DMS79 treated with DMSO at 0.1 percent for 48 hours (cell line): ENCODE measurements at places on chromosomes 3 and 15.
A peak's percentile ranks its signal among the peaks of the same experiment; 100 is the strongest.

DNA sequence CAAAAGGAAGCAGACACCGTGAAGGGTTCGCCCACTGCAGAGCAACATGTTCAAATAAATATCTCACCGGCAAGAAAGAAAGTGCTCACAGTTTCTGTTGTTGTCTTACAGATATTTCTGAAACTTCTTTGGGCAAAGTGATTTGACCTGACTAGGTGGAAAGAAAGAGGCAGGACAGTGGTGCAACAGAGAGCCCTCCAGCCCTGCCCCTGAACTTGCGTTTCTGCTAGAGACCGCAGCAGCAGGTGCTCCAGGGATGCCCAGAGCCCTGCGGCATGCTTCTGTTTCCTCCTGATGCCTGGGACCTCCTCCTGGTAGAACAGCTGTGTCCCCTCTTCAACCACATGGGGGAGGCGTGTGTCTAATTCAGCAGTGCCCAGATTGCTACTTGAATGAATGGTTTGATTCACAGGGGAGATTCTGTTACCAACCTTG lies 123.4 kb downstream of the ATP10A start:
- DNase-seq: peak; percentile 33

- DNase-seq: no peak
These were observed 83.8 kb upstream of the PPIB start for GRCh38 chr15:64246364-64247189.

DNA sequence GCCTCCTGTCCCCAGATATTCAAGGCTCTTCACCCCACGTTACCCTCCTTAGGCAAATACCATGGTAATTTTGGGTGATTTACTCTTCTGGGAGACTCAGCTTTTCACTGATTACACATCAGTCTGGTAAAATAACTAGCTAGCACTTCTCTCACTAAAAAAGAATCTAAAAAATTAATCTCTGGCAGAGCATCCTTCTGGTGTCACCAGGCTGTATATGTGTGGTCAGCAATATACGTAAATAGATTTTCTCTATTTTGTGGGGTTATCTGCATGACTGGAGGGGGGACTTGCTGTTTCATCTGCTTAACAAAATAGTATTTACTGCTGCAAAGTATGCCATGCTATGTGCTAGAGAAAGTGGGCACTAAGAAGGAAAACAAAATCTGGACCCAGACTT lies 45.1 kb downstream of the LRRC28 start:
- DNase-seq: no peak

DNA sequence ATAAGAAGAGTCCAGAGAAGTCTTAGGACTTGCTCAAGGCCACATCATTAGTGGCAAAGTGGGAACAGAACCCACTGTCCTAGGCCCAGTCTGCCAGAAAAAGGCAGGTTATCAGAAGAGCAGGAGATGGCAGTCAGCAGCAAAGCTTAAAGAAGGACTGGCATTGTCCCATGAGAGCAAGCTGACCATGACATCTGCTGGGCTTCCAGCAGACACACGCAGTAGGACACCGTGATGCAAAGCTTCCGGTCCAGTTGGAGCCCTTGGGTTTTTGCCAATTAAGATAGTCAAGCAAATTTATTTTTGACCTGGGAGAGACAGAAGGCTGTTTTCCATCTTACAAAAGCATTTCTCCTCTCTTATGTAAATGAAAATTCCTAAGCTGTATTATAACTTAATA lies 42.1 kb downstream of the ZBTB38 start:
- no peak for DNase-seq

DNA sequence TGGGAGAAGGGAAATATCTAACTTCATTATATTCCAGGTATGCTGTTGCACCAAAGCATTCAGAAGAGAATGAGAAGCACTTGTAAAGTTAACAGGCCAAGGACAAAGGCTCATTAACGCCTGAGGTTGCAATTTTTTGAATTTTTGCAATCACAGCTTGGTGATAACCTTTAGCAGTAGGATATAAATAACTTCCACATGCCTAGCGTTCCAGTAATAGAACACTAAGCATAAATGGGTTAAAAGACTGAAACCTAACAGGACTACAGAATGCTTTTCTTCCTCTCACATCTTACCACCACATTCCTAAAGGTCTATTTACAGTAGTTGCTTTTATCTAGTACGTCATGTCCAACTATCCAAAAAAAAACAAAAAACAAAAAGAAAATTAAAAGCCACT lies 57.4 kb upstream of the IMPG2 start:
- no peak for DNase-seq

DNA sequence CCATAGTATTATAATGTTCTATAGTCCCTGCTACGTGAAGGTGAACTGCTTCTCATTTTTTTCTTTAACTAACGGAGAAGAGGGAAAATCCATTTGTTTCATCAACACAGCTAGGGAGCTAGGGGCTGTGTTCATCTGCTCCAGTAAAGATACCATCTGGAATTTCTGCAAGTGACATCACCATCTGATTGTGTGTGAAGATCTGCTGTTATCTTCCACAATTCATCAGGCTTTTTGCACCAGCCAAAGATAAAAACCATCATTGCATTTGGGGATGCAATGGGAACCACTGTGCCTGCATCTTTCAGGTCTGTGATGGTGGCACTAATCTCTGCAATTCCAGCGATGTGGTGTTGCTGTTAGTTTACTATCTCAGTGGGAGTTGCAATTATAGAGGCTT lies 35.5 kb upstream of the NOX5 start:
- DNase-seq: no peak

DNA sequence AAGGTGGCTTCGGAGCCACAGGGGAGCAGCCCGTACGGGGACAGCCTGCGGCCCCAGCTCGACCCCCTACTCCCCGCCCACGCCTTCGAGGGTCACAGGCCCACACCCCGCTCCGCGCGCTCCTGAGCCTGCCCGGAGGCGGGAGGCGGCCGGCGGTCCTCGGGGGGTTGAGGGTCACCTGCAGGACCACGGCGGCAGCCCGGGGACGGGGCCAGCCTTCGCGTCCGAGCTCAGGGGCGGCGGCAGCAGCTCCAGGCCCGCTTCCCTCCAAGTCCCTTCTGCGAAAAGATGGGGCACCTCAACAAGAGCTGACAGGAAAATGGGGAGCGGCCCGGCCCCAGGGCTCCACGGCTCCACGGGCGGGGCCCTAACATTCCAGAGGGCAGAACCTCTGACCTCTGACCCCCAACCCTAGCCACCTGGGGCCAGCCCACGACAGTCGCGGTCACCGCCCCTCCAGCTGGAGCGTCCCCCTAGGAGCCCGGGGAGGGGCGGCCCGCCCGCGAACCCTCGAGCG lies 428 bp downstream of the LYSMD4 start:
- DNase-seq: no peak

DNA sequence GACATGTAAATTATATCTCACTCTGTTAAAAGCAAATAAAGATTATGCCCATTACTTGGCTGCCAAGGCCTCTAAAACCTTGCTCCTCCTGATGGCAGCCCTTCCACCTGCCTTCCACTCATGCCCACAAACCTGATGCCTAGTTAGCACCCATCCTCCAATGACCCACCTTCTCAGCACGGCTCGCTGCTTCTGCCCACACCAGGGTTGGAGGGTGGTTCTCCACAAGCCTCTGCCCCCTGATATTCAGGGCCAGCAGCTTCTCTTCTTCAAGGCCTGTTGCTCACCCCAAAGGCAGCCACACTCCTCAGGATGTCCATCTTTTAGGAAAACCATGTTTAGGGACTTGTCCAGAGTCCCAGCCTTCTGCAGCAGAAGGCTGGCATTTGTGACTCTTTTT lies 263.4 kb upstream of the TLE3 start:
- DNase-seq: no peak

DNA sequence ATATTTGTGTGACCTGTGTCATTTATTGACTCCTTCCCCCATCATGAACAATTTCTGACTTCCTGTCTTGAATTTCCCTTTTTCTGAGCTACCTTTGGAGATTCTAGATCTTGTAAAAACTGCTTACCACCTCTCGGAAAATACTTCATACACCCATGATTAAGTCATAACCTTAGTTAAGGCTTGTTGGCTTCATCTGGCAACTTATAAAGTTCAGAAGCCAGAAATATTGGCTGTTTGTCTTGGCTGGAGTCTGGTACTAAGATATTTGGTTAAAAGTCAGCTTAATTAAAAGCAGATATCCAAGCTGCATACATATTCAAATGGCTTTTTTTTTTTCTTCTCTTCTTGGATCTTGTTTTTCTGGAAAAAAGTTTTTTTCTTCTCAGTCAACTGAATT lies 37.3 kb upstream of the B3GALNT1 start:
- no peak for DNase-seq

DNA sequence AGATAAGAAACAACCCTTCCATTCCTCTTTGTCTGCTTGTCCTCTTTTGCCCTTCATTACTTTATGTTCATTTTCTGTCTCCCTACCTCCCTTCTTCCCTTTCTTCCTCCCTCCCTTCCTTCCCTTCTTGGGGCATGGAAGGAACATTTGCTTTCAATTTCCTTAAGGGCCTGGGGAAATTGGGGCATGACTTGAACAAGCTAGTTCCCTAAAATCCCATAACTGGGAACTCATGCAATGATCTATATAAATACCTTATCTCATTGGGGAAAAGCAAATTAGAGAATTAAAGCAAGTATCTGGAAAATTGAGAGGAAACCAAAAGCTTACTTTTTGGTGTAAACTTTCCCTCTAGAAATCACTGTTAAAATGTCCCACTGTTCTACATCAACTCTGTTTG lies 35.7 kb downstream of the BOC start:
- no peak for DNase-seq

DNA sequence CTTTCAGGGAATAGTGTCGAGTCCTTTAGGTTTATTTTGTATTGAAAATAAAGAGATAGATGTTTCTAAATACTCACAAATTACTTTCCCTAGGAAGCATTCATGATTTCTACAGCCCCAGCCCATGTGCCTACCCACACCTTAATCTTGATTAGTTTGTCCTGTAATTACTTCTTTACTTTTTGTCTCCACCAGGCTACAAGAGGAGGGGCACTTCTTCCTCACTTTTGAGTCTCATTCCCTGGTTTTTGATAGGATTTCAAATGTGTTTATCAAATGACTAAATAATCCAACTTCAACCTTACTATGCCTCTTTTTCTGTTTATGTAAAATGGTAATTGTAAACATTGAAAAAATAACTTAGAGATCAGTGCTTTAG lies 1.8 kb downstream of the PXK start:
- DNase-seq: no peak

DNA sequence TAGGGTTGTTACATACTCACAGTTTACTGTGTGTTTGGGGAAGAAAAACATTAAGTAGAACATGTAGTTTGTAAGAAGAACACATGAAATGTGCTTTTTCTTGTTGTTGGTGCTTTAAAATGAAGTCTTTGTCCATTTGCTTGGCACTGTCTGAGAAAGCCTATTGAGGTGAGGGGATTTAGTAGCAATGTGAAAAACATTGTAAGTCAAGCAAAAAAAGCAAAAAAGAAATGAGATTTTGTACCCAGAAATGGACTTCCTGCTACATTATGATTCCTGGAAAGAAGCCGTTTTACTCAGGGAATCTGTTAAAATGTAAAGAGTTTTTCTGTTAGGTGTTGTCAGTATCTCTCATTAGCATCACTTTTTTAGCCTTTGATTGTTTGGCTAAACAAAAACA lies 59.9 kb downstream of the KAT2B start:
- DNase-seq: no peak

DNA sequence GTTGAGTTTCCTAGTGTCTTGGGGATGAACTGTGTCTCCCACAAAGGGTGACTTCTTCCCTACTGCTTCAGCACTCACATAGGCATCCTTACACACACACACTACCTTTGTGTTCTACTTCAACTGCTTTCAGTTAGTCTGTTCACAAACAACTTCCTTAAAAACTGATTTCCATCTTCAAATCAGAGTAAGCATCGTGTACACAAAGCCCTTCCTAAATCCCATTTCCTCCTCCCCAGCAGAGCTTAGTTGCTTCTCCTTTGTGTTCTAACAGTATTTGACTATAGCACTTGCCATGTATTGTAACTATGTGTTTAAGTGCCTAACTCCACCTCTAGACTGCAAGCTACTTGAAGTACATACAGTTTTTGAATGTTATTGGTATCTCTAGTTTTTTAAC lies 71.7 kb downstream of the TNIK start:
- no peak for DNase-seq

DNA sequence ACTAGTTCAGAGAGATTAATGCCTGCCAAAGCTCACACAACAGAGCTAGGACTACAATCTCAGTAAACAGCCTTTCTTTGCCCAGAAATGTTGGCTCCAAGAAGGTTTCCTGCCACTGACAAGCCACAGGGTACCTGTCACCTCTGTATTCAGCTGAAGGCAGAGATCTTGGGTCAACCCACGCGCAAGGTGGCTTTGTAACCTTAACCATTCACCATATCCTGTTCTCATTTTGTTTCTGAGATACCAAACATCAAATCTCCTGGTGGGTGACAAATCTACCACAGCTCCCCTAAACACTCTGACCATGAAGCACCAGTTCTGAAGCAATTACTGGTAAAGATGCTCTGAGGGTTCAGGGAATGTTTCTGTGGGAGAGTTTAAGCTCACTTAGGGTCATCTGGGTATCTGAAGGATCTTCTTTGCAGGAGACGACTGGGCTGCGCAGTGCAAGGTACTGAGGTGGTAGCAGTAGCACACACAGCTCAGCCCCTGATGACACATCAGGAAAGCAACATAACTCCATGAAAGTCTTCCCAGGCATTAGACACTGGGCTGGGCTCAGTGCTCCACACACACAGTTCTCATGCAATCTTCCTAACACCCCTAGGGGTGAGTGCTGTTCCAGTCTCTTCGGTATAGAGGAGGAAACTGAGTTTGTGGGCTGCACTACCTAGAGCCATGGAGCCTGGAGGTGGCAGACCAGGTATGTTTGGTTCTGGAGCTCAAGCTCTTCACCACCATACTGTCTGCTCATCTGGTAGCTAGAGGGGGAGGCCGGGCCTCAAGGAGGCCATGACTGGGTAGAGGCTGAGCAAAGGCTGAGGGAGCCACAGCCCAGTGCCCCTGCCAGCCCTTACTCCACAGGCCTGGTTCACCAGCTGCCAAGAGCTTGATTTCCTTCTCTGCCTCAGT lies 7.7 kb downstream of the CXCR6 start:
- DNase-seq: no peak
